ENCODE measurements at places on chromosomes 4 and X.

- DNase-seq, result no peak
Measured at GRCh38 chr4:180261346-180261745, 1981.9 kb upstream of the TENM3 start.

DNA sequence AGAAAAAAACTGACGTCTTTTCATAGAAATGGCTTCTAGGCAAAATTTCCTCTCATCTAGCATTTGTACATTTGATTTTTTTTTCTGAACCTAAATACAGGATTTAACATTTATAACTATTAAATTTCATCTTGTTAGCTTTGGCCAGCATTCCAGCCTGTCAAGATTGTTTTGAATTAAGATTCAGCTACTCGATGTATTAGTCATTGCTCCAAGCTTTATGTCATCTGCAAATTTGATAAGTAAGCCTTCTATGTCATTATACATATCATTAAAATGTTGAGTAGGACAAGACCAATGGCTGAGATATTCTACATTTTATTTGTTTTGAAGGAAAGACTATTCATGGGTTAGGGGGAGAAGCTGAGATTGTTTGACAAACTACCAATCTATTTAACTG, 46.7 kb downstream of the DDX53 start:
- no peak for DNase-seq

GRCh38 chr4:186137196-186137794, 32.8 kb downstream of the FAM149A start:
- DNase-seq, result no peak

DNA sequence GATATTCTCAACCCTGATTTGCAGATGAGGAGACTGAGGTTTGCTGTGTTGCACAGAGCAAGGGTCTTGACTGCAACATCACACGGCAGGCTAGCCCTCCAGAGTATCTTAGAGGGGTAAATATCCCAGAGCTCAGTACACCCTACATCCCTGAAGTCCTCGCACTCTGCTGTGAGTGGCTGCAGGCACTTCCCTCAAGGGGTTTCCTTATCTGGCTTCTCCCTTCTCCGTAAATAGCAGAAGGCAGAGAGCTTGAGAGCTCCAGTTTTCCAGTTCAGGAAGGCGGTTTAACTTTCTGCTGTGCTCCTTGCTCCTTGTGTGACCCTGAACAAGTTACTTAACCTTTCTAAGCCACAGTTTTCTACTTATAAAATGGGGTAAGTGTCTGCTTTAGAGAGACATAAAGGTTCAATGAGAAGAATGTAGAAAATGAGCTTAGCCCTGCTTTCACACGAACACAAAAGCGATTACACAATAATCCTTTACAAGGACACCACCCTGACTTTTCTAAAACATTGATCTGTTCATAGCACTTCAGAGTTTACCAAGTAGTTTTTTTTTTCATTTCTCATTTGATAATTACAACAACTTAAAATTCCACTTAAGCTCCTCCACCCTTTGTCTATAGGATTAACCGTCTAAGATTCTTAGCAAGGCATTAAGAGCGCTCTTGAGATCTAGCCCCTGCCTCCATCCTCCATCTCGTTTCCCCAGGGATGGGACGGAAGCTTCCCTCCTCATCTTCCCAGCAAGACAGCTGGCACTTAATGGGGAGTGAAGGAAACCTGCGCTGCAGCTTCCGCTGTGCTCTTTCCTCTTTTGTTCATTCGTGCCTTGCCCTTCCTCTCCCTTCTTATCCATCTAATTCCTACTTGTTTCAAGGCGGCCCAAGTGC, 68.4 kb downstream of the TAPT1 start:
- DNase-seq, result no peak

DNA sequence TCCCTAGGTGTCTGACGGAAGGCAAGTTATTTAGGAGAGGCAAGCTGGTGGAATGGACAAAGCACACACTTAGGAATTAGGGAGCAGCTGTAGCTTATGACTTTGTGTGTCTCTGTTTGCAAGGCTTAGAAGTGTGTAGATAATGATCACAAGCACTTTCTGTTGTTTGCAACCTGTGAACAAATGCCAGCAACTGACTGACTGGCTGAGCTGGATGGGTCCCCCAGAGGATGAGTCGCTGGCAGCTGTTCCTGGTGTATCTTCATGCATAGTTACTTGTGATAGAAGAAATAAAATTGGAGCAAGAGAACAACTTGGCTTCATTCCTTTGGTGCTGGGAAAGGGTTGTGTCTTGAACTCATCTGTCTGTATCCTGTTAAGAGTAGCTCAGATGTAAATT, 64.2 kb upstream of the BEND4 start:
- DNase-seq, result no peak

- no peak for DNase-seq
Measured at GRCh38 chrX:85017721-85018120, 14.0 kb downstream of the APOOL start.

DNA sequence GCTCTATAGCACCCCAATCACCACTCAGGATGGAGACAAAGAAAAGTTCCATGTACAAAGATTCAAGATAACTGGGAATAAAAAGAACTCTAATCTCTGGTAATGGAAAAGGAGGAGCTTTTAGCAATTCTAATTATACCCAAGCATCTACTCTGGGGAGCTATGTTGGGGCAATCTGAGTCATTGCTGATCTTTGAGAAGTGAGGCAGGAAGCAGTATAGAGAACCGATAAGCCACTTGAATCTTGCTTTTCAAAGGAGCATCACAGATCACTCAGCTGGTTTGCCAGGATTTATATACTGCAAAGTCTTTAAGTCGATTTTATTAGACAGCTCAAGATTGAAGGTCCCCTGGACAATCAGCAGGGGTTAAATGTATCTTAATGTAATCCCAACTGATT, 220.0 kb downstream of the ENOX2 start:
- DNase-seq, result no peak

GRCh38 chr4:153413842-153414241, 52.3 kb upstream of the TMEM131L start:
- no peak for DNase-seq

GRCh38 chr4:4490041-4490440, 51.8 kb downstream of the STX18 start:
- DNase-seq, result no peak

DNA sequence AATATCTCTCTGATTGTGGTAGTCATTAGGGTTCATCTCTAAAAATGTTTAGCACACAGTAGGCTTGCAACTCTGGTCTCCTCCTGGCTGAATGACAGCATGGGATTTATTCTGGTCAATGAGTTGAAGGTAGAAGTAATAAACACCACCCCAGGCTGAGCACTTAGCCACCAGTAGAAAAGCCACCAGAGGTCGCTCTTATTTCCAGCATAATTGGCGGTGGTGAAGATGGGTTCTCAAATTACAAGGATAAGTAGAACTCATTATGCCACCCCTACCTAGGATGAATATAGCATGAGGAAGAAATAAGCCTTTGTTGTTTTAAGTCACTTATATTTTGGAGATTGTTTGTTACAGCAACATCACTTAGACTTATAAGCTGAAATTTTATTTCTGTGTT, 302.7 kb downstream of the GPM6A start:
- no peak for DNase-seq

DNA sequence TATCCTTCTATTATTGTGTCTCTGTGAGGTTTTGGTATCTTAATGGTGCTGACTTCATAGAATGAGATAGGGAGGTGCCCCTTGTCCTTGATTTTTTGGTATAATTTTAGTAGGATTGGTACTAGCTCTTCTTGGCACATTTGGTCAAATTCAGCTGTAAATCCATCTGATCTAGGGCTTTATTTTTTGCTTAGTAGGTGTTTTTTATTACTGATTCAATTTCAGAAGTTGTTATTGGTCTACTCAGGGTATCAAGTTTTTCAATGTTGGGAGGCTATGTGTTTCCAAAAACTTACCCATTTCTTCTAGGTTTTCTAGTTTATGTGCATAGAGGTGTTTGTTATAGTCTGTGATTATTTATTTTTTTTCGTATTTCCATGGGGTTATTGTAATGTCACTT, 103.3 kb downstream of the SH3BGRL start:
- DNase-seq, result no peak

Measured in activated T-helper 1 cell treated with Interleukin-2 at 50 U/mL for 16 hours (primary cell).